ENCODE measurements at places on chromosomes 3 and 15.

- no peak for DNase-seq
These were observed 18.1 kb downstream of the CPA3 start for GRCh38 chr3:148883163-148883562.

DNA sequence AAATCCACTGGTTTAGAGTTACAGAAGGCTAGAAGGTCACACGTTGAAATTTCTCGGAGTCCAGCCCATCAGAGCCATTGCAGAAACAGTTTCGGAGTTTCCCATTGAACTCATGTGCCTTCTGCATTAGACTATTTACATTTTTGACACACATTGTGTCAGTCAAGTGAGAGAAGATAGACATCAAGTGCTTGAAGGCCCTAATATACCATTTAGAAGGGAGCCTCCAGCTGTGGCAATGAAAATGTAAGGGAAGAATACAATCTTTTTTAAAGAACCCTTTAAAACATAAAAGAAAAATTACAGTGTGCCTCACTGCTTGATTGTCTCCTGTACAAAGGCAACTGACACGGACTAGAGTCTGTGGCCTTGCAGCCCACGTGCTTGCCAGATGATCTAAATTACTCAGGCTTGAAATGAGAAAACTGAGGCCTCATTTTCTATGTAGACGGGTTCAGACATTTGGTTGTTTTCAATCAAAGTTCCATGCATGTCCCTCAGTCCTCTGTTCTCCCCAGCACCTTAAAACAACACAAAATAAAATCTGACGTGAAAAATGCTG lies 650.5 kb downstream of the ROBO2 start:
- DNase-seq = no peak

DNA sequence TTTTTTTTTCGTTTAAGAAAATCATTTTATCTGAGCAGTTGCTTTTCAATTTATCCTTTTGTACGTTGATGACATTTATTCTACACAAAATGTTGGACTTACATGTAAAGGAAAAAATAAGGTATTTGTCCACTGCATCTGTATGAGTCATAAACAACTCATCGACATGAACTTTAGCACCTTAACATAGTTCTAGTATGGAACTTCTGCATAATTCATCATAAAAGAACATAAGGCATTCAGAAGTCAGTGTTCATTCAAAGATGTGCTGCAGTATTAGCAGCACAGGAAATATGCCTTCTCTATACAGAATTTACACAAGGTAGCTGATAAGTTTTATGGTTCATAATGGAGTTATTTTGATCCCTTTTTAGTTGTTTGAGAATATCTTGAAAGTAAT lies 801.6 kb downstream of the CADM2 start:
- DNase-seq = no peak

- no peak for DNase-seq
These were observed 25.3 kb downstream of the PLA2G4D start for GRCh38 chr15:42069025-42069424.

GRCh38 chr3:50155891-50156290 lies 767 bp downstream of the SEMA3F start:
- no peak for DNase-seq

DNA sequence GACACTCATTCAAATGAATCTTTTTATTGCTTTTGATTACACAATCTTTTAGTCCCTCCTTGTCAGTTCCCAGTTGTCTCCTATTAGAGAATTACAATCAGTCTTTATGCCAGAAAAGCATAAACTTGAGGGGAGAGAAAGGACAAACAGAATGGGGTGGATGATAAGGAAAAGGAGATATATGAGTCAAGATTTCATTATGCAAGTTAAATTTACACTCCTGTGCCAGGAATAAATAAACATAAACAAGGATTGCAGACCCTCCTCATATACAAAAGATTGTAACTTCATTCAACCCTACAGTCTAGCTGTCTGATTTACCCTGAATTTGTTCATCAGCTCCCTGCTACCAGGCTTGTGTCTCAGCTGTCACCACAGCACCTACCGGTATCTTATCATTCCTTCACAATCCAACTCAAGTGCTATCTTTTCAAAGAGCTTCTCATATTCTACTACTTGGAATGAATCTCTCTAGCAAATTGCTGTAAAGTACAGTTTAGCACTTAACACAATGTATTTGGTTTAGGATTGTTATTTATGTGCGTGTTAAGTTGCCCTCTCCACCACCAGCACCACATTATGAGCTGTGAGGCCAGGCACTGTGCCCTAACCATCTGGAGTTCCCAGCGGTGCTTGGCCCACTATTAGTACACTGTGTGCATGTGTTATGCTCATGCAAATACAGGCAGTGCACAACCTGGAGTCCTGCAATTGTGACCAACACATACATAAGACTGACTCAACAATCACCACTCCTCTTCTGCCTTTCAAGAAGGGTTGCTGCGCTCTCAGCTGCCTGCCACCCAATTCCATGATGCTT lies 504.1 kb downstream of the TBL1XR1 start:
- no peak for DNase-seq

- no peak for DNase-seq
These were observed 83.5 kb downstream of the PCSK6 start for GRCh38 chr15:101406036-101406435.

DNA sequence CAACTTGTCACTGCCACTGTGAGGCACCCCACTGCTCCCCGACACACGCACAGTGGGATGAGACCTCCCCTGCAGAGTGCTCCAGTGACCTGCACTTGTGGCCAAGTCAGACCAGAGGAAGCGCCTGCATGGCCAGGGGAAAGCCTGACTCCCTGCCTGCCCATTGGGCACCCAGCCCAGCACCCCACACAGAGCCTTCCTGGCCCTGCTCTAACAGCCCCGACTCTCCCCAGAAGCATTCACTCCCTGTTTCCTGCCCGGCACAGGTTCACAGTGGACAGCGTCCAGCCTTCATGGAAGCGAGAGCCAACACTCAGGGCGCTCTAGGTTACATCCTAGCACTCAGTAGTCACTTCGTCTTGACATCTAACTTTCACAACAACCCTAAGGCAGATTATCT lies 27.8 kb downstream of the RBPMS2 start:
- no peak for DNase-seq

DNA sequence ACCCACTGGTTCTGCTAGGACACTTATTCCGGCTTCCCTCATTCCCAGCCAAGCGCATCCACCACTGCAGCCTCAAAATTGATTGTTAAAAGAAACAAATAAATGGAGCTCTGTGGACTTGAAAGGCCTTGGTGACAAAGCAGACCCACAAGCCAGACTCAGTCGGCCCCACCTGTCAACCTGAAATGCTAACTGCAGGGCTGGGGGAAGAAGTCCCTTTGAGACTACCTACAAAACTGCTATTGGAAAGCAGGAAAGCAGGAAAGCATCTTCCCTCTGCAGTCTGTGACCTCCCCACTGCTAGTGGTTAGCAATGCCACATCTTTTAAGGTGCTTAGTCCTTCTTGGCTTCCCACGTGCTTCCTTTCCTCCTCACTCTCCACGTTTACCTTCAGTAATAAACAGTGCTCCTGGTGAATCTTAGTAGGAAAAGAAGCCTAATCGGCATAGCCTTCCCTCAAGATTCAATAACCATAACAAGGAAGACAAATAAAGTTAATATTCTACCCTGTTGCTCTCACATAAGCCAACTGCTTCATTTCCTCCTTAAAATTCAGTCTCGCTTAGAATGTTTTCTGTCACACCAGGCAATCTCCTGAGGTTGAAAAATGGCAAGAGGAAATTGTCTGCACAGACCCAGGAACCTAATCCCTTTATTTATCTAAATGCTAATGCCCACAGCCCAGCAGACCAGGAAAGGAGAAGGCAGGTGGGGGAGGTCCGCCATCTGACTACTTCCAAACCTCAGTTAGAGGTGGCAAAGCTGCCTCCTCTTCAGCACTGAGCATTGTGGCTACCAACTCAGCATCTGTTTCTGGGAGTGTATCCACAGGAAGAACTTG lies 296.2 kb downstream of the NEK10 start:
- DNase-seq = no peak

- no peak for DNase-seq
These were observed 97.2 kb upstream of the CCNL1 start for GRCh38 chr3:157257101-157257500.

- no peak for DNase-seq
These were observed 21.7 kb downstream of the GXYLT2 start for GRCh38 chr3:72909591-72909990.

- DNase-seq = peak; percentile 71
These were observed 3.7 kb downstream of the PBRM1 start for GRCh38 chr3:52682016-52682415.

DNA sequence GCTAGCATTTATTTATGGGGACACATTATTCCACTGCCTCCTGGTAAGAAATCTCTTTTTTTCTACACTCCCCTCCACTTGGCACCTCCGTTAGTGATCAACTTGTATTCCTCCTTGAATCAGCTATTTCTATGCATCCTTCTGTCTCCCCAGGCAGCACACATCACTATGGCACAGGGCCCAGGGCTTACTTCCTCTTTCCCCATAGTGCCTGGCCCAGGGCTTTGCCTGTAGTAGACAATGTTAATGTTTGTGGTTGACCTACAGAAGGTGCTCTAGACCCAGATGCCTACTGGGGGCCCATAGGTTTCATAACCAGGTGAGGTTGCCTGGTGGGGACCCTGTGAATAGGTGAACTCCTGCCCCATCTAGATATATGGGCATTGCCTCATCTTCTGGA lies 44.9 kb downstream of the EPHB1 start:
- DNase-seq = no peak

DNA sequence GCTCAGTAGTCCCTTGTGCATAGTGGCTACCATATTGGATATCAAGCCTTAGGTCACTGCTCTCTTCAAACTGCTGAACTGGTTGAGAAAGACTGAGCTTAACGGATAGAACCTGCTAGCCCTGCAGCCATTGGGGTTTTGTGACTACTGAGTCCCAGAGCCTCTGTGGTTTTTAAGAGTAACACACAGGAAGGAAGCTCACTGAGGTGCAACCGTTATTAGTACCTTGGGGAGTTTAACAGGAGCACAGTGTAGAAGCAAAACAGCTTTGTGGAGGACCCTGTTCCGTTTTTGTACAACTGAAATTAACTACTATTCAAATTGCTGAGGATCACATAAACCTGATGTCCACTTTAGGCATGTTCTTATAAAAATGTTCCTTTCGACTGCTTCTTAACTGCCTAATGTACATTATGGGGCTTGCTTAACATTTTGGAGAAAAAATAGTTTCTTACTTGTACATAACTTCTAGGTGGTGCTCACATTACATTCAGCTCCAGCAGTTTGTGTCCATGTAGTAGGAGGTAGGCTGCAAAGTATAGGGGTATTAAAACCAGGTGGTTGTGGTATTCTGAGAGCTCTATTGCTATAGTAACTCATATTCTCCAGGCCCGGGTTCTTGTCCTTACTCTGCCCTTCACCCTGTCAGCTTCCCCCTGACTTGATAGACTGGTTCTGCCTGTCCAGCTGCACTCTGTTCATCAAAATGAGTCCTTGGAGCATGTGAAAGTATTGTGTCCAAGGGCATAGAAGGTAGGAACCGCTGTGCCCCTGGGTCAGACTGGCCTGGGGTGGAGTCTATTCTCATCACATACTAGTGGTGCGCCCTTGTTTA lies 17.3 kb downstream of the PXK start:
- no peak for DNase-seq

DNA sequence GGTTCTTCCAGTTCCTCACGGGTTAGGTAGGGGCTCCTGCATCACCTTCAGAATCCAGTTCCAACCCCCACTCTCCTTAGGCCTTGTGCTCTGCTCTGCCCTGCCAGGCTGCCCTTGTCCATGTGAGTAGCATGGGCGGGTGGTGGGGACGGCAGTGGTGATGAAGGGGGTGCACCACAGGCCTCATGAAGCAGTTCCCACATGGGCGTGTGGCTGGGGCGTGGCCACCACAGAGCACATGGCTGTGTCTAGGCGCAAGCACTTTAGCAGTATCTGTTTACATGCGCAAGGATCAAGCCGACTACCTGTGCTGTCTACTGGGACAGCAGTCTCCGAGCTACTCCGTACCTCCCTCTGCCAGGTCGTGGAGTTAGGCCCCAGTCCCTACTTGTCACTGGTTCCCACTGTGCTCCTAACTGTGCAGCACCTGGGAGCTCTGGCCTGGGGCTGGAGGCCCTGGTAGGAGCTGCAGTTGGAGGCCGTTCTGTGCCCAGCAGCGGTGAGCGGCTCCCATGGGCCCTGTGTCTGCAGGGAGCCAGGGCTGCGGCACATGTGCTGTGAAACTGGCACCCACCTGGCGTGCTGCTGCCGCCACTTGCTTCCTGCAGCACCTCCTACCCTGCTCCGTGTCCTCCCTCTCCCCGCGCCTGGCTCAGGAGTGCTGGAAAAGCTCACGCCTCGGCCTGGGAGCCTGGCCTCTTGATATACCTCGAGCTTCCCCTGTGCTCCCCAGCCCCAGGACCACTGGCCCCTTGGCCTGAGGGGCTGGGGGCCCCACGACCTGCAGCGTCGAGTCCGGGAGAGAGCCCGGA lies 53.5 kb downstream of the PLXNA1 start:
- DNase-seq = no peak

DNA sequence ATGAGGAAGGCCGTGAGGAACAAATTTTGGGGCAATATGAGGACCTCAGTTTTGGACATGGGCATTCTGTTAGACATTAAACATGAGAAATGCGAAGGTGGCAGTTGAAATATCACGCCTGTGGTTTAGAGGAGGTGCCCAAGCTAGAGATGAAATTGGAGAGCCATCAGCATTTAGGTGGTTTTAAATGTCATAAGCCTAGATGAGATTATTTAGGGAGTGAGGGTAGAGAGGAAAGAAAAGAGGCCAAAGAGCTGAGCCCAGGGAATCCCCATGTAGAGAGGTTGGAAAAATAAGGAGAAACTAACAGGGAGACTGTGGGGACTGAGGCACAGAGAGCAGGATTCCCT lies 14.9 kb downstream of the RTP1 start:
- no peak for DNase-seq

GRCh38 chr3:55519019-55519418 lies 31.9 kb upstream of the WNT5A start:
- DNase-seq = no peak

GRCh38 chr3:27311400-27311799 lies 57.8 kb downstream of the NEK10 start:
- DNase-seq = peak; percentile 69

- DNase-seq = no peak
These were observed 52.5 kb upstream of the GPR149 start for GRCh38 chr3:154482507-154482906.

GRCh38 chr3:100518983-100519382 lies 26.6 kb downstream of the TMEM45A start:
- no peak for DNase-seq

GRCh38 chr3:140176526-140176925 lies 241.5 kb downstream of the CLSTN2 start:
- peak; percentile 9 for DNase-seq

DNA sequence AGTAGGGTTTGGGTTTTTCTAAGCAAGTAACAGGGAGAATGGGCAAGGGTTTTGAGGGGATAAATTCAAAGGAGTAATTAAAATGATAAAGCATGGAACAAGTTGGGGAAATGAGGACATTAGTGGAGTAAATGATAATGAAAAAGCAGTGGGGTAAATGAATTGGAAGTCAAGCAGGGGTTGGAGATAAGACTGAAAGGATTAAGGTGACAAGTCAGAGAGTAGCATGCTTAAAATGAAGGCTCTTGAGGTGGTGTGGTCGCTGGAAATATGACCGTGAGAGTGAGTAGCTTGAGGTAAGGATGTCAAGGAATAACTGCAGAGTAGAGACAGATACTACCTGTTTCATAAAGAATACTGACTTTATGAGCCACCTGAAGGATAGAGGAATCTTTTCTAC lies 408.5 kb downstream of the TBC1D5 start:
- DNase-seq = no peak
